ENCODE measurements at places on chromosomes 3 and 15.
A peak's percentile ranks its signal among the peaks of the same experiment; 100 is the strongest.

DNA sequence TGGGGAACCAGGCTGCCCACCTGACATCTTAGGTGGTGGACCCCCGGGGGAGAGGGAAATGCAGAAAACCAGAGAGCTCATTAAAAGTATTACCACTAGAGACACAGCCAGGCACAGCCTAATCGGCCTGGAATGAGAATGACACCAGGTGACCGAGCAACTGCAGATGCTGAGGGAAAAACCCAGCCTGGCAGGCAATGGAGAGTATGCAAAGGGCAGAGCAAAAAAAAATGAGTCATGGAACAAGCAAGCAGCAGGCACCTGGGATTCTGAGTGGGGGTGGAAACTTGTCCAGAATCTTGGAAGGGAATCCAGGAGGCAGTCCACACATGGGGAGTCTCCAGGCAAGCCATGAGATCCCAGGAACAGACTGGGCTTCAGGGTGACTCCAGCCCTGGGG, 183.7 kb upstream of the LRRN1 start:
- DNase-seq: no peak

- peak; percentile 28 for DNase-seq
Measured at GRCh38 chr3:169945313-169945712, 21.3 kb upstream of the SEC62 start.

GRCh38 chr3:125212509-125213363, at the start of gene SLC12A8:
TSS of gene SLC12A8 (minus strand) at chr3:125212748. CDS start at chr3:125211349, 1,399 bp downstream.
- DNase-seq: no peak

- no peak for DNase-seq
Measured at GRCh38 chr3:5054098-5054497, 68.0 kb upstream of the ARL8B start.

DNA sequence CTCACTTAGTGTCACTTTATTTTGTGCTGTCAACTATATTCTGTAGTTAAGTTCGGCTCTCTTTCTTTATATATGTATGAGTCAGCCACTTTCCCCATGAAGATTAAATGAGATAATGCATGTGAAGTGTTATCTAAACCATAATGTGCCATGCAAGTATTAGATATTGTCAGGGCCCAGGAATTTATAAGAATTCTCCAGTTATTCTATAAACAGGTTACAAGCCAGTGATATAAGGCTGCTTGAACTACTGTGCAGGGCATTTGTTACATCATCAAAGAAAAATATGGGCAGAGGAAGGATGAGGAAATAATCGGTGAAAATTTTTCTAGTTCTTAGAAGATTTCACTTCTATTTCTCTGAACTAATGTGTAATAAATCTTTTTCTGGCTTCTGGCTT, 1049.0 kb upstream of the NR2F2 start:
- no peak for DNase-seq

DNA sequence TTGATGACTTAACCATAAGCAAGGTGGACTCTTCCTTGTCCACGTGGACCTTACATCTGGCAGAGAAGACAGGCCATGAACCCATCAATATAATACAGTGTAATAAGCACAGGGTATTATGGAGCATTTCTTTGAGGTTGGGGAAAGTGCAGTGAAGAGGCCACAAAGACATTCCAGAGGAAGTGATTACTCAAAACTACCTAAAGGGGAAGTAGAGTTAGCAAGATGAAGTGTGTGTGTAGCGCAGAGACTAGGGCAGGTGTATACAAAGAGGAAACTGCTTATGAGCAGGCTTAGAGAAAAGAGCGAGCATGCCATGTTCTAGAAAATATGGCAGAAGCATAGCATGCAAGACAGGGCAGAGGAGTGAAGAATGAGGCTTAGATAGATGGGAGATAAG, 17.9 kb downstream of the CP start:
- DNase-seq: no peak

DNA sequence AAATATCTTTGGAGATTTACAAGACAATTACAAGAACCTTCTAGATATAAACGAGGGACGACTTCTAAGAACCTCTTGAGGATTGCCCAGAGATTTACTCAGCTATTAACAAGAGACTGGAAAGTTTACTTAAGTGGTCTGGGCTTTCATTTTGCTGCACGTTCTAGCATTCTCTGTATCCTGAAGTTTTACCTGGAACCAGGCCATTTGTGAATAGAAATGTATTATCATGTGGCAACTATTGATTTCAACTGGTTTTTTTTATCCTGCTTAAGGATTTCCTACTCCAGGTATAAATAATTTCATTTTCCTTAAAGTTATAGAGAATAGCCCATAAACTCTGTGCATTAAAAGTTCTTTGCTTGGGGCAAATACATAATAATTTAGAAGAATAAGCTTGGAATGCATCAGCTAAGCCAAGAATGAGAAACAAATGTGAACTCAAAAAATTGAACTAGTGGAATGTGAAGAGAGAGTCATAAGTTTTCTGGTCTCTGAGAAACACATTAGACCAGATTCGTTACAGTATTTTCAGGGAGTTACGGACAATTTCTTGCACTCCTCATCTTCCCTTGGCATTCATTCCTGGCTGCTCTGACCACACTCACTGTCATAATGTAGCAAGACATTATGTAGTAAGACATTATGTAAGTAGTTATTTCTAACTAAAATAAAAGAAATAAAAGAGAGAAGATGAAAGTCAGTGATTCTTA, 1.3 kb downstream of the AQP9 start:
- no peak for DNase-seq

DNA sequence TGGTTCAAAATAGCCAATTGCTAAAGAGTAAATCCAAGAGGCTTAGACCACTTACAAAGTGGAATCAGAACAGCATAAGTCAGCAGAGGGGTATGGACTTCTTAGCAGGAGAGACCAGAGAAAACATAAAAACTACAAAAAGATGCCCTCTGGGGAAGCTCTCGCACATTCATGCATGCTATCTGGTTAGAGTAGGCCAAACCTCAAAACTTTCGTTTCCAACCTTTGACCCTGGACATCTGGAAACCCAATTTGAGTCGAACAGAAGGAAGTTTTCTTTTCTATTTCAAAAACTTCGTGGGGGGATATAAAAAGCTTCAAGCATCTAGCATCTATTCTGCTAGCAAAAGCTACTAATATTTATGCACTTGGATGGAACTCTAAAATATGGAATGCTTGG, 523.9 kb upstream of the AGTR1 start:
- no peak for DNase-seq

DNA sequence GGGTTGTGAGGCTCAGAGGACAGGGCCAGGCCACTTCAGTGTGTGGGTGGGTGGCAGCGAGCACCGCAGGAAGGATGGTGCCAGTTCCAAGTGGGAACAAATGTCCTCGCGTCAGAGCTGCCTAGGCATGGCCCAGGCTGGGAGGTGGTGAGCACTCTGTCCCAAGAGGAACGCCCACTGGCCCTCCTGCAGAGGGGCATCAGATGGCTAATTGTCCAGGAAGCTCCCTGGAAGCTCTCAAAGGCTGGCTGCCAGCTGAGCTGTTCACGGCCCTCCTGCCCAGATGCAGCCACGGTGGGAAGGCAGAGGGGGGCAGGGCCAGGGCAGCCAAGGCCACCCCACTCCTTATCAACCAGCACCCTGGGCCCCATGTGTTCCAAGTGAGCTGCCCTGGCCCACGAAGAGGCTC, 55.2 kb downstream of the IQSEC1 start:
- no peak for DNase-seq
